ENCODE measurements at places on chromosomes 7 and 10.
A peak's percentile ranks its signal among the peaks of the same experiment; 100 is the strongest.

DNA sequence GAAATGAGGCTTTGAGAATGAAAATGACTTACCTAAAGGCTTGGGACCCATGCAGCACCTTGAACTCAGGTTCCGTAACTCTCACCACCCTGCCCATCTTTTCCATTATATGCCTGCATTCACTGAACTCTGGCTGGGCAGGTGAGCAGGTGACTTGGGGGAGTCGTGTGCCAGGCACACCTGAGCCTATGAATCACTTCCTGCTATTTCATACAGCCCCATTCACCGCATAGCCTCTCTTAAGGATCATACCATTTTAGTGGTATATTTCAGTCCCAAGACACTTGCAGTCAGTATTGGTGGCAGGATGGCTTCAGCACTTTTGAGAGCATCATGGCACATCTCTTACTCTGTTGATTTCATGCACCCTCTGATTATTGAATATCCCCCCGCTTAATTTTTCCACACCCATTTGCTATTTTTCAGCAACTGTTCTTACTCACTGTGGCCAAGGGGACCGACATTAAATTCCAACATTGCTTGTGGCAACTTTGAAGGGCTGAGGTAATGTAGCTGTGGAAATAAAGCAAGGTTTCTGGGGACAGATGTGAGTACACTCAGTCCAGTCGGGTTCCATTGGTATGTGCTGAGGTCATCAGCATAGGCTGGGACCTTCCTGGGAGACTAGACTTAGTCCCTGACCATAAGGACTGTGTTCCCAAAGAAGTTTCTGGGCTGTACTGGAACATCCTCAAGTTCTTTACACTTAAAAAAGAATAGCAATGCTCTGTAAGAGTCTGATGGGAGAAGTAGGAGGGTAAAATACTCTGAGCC lies 39.8 kb upstream of the ZNF438 start:
- no peak for DNase-seq

DNA sequence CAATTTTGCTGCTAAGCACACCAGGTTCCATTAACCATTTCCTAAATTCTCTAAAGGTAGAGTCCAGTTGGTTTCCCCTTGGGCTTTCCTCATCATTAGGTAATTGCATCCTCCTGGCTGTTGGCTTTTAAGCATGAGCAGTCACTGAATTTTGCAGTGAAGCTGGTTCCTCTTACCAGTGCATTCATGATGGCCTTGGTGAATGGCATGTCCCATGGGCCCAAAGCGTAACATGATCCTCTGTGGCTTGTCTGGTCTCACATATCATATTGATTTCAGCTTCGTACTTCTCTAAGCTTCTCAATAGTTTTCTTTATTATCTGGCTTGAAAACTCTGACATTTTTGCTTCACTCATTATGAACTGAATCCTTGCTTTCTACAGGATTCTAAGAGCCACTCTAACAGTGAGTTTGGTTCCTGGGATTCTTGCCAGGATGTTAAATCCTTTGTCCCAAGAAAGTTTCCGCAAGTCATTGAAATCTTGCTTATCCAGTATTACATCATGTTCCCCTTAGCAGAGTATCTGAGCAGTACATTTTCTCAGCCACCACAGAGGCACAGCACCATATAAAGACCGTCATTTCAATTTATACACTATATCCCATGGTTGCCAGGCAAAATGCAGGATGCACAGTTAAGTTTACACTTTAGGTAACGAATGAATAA lies 134.2 kb downstream of the PTN start:
- DNase-seq = no peak

DNA sequence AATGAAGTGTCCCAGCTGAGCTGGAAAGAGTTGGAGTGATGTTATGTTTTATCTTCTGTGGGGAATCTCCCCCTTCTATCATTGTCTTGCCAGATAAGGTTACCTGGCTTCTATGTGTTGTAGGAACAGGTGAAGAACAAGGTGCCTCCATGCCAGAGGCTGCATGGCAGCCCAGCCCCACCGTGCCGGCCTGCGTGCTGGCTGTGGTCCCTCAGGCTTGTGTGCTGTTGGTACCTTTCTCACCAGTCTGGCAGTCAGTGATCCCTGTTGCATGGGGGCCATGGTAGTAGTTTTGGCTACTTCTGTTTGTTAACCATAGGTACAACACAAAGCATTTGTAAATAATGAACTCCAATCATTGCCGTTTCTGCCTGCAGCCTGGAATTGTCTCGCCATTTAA lies 37.9 kb downstream of the CCM2 start:
- no peak for DNase-seq

GRCh38 chr10:86497621-86498020 lies 24.0 kb downstream of the WAPL start:
- no peak for DNase-seq

GRCh38 chr10:6162589-6163356 lies 40.0 kb upstream of the PFKFB3 start:
- peak; percentile 57 for DNase-seq

DNA sequence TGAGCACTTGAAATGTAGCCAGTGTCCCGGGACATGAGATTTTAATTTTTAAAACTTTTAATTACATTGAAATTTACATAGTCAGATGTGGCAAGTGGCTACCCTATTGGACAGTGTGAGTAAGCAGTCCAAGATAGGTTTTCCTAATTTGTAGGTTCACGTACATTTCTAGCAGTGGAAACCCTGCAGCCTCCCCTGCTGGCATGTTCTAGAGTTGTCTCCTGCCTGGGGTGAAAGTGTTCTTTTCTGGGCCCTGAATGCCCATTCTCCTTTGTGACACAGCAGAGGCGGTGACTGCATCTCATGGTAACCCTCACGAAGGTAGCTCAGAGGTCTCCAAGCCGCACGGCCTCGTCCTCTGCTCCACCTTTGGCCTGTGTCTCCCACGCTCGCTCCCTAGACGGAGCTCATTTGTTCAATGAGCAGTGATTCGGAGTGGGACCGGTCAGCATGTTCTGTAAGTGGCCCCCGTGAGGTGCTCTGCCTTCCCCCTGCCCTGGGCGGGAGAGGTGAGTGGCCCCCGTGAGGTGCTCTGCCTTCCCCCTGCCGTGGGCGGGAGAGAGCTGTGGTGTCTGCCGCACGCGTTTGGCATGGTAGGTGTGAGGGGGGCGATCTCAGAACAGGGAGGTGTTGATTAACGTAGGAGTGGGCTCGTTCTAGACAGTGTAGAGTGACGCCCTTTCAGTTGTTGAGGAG lies 18.0 kb downstream of the WDR37 start:
- no peak for DNase-seq

GRCh38 chr10:107914450-107915214 lies 750.1 kb upstream of the SORCS1 start:
- no peak for DNase-seq

DNA sequence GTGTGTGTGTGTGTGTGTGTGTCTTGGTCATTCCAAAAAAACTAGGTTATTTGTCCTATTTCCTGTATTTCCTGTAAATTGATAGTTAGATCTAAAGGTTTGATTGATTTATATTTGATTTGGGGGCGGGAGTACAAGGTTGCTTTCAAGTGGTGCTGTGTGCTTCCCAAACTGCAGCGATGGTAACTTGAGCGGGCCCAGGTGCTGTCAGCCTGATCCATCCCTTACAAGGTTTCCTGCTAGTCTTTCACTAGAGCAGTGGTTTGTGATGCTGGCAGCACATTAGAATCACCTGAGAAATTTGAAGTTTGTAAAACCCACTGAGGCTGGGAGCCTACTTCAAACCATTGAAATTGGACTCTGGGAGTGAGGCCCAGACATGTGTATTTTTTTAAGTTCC lies 23.7 kb downstream of the ABCC2 start:
- no peak for DNase-seq

DNA sequence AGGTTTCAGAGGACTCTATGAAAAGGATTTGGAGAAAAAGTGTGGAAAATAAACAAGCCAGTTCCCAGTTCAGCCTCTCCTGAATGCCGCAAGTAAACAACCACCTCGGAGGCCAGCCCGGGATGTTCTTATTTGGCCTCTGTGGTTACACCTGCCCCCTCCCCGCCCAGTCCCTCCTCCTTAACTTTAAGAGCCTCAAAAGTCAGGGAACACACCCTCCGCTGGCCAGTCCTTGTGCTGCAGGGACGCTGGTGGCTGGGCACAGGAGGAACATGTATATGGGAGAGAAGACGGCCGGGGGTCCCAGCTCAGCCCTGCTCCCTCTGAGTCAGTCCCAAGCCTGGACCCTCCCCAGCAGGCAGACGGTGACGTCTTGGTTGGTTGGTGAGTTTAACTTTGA lies 6.1 kb downstream of the CHST3 start:
- DNase-seq = peak; percentile 48

DNA sequence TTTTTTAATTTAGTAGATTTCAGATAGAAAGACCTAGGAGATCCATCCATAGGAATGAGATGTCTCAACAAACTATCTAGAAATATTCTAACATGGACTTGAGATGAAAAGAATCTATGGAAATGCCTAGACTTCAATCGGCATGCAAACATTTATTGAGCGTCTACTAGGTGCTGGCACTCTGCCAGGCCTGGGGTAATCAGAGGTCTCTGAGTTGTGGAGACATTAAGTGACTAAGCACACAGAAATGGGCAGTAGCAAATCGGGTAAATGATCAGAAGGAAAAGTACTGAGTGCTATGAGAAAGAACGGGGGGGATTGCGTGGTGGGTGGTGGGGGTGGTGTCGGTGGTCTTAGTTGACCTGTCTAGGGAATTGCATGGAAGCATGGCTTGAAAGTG lies 466.6 kb downstream of the GALNT17 start:
- no peak for DNase-seq

Measured in T47D (cell line).